Bronchial epithelial cell (primary cell): ENCODE measurements at places on chromosomes 7 and 10.

DNA sequence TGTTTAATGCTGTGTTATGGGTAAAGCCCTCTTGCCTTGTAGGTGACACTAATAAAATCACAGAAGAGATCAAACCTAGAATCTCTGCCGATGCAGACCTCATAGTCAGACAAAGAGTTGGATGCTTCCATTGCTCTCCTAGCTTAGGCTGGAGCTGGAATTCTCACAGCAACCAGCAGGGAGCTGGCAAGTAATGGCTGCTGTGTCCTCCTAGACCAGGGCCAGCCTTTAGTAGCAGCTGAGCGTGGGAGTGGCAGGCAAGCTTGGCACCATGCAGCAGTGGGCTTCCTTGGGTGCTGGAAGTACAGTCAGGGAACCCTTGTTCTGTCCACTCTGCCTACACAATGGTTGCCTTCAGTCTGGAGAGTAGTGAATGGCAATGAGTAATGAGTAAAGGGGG is 598.3 kb upstream of the GALNT17 start:
- DNase-seq: no peak

- DNase-seq: no peak
Measured at GRCh38 chr7:32436146-32436928, 53.8 kb downstream of the LSM5 start.

GRCh38 chr7:27998382-27998781 is 182.2 kb downstream of the JAZF1 start:
- DNase-seq: no peak

- peak; percentile 31 for DNase-seq
Measured at GRCh38 chr7:93921607-93922566, at the start of gene GNG11. Gene GNG11 (plus strand): TSS chr7:93921735. CDS start chr7:93922138, 403 bp downstream.

- no peak for DNase-seq
Measured at GRCh38 chr10:43055217-43055616, 21.7 kb upstream of the RET start.

GRCh38 chr10:16497911-16498310 is 23.8 kb downstream of the C1QL3 start:
- DNase-seq: peak; percentile 22

DNA sequence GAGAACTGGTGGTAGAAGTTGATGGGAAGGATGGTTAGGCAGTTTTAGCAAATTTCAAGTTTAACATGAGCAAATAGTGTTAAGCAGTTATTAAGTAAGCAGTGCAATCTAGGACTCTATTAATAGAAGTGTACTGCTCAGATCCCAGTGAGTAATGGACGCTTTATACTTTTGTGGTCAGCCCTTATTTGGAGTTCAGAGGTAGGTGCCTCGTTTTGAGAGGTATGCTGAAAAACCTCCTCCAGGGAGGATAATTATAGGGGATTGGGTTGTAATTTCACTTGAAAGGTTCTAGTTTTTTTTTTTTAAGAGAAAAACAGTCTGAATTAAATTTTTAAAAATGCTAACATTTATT is 33.5 kb upstream of the CCDC7 start:
- peak; percentile 86 for DNase-seq

DNA sequence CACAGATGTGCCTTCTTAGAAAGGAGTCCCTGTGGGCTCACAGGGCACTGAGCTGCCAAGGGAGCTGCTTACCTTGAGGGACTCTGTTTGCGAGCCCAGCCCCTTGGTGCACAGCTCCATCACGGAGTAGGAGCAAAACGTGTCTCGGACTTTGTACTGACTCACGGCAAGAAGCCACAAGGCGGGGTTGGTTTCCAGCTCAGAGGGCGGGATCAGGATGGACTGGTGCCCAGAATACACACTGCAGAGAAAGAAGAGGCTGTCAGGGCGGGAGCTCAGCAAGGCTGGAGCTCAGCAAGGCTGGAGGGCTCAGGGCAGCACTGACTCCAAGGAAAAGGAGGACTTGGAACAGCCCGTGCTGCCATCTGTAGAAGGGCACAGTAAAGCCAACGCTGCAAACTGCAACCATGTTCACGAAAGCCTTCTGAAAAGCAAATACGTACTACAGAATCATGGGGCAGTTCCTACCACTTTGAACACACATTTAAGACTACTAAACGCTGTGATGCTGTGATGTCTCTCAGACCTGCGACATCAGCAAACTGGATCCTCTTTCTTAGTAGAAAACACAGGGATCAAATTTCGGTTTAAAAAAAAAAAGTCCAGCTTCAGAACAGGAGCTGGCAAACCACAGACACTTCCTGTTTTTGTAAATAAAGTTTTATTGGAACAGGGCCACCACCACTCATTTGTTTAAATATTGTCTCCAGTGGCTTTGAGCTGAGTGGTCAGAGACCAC is 194.3 kb downstream of the ZMYND11 start:
- DNase-seq: peak; percentile 90

GRCh38 chr10:121823993-121824463 is 103.8 kb downstream of the ATE1 start:
- DNase-seq: peak; percentile 66

DNA sequence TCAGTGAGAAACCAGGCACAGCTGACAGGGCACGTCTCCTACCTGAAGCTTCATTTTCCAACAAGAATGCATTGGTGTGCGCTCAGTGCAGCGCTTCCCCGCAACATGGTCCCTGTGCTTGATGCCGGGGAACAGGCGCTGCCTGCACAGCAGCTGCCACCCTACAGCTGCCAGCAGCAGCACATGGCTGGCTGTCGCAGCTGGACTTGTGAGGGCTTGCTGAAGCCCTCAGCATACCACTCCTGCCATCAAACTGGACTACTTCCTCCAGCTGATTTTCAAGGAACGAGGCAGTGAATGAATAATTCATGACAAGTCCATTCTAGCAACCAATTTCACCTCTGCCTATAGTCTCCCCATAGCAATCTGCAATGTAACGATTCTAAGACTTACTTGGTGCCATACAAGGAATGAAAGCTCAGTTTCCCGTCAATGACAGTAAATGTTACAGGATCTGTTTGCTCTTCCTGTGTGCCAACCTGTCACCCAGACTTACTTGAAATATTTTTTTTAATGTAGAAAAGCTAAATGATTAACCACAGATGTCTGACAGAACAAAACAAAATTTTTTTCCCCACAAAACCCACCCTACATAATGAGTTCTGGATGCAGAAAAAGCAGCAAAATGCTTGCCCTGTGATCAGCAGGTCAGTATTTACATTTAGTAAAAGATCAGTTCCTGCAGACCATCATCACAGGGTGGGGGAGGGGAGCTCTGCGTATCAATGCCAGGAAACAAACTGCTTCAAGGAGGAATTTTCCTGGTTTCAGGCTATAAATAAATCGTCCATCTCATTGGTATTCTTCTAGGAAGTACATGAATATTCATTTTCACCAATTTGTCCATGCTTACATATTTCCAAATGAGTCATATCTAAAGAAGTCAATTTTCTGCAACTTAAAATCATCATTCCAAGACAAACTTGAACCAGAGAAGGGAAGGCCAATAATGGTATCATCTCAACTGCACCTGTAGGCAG is 140.6 kb downstream of the ALOX5 start:
- DNase-seq: peak; percentile 94

DNA sequence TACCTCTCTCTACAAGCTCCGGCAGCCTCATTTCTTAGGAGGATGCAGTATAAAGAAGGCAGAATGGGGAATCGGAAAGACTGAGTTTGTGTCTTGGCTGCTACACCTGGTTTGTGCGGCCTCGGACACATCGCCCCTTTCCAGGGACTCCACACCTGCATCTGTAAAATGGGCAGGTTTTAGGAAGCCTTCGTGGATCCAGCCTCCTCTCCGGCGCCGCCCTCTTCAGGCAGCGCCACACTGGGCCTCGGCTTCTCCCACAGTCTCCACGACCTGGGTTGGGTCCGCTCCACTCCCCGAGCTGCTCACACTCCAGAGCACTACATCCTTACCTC is 341 bp downstream of the GOT1 start:
- no peak for DNase-seq

DNA sequence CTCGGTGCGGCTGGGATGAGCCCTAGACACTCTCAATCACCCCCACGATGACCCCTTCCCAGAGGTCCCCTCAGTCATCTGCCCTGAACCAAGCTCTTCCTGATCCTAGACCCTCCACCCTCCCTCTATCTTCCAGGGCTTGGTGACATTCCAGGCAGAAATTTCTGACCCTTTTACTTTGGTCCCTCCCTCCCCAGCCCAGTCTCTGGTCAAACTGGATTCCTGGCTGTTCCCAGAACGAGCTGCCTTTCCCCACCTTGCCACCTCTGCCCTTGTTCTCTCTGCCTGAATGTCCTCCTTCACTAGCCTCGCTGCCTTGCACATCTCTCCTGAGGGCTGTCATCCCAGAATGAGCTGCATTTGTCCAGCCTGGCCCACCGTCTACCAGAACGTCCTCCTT is 1.3 kb upstream of the CLDN4 start:
- no peak for DNase-seq

DNA sequence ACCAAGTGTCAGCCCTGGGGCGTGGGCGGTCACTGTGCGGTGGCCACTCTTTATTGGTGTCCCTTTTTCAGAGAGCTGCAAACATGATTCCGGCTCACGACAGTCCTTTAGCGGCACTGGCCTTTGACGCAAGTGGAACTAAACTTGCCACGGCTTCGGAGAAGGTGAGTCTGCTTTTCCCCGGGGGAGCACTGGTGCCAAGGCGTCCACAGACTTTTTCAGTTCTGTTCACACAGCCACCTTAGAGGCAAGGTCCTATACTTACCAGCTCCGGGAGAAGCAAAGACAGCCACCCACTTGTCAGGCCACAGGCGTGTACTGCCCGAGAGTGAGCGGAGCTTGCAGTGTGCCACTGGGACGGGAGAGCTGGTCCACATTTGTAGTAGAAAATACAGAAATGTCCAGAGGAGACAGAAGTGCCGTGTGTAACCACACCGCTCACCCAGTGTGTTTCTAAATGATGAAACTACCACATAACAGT is 27.9 kb downstream of the WIPI2 start:
- no peak for DNase-seq

DNA sequence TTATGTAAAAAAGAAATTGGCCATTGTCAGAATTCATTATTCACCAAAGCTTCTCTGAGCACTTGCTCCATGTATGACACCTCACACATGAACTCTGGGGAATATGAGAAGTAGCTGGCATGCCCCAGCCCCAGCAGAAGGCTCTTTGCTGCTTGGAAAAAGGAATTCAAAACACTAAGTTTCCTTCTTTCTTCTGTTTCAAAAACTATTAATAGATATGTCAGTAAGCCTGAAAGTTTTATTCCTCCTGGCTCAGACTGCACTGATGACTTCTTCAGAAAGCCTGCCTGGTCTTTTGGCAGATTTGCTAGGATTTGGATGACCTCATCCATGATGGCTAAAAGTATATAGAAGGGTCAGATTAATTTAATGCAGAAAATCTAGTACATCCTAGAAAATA is 511.0 kb downstream of the GFRA1 start:
- DNase-seq: no peak

- no peak for DNase-seq
Measured at GRCh38 chr10:8731121-8732095, 676.9 kb downstream of the GATA3 start.

- DNase-seq: no peak
Measured at GRCh38 chr7:159102681-159103381, 41.8 kb downstream of the VIPR2 start.

GRCh38 chr10:30847642-30848041 is 184.0 kb downstream of the ZNF438 start:
- no peak for DNase-seq

DNA sequence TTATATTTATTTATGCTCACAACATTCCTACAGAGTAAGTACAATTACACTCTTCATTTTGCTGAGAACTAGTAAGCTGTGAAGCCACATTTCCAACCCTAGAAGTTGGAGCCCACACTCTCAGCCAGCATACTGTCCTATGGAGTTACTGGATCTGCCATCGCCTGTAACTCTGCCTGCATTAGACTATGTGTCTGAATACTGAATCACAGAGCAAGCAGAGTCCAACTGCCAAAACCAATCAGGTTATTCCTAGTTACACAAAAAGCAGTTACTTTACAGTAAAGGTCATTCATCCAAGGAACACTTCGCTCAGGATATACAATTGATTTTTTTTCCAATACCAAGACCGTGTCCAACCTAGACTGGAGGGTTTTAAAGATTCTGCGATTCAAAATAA is 21.5 kb downstream of the CTAGE6 start:
- no peak for DNase-seq

- no peak for DNase-seq
Measured at GRCh38 chr10:128437786-128438345, 311.6 kb upstream of the MKI67 start.

- no peak for DNase-seq
Measured at GRCh38 chr7:36154255-36155212, 1.5 kb downstream of the EEPD1 start.

- DNase-seq: peak; percentile 97
Measured at GRCh38 chr10:70578371-70578947, 24.1 kb downstream of the PRF1 start.

DNA sequence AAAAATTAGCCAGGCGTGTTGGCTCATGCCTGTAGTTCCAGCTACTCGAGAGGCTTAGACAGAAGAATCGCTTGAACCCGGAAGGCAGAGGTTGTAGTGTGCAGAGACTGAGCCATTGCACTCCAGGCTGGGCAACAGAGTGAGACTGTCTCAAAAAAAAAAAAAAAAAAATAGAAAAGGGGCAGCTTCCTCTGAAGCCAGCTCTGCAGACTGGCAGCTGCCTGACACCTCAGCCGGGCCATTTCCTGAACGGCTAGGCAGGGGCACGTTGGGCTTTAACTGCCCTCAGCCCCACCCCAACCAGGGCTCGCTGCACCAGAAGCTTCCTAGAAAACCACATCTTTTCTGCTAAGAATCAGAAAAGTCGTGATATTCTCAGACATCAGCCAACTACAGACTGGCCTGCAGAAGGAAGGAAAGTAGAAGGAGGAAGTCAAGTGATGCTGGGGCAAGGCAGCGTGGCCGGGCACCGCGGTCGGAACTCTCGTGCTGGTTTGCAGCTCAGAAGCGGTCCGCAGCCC is 38.0 kb downstream of the PRKAG2 start:
- peak; percentile 59 for DNase-seq

- no peak for DNase-seq
Measured at GRCh38 chr10:31771331-31771831, 157.2 kb downstream of the ARHGAP12 start.

DNA sequence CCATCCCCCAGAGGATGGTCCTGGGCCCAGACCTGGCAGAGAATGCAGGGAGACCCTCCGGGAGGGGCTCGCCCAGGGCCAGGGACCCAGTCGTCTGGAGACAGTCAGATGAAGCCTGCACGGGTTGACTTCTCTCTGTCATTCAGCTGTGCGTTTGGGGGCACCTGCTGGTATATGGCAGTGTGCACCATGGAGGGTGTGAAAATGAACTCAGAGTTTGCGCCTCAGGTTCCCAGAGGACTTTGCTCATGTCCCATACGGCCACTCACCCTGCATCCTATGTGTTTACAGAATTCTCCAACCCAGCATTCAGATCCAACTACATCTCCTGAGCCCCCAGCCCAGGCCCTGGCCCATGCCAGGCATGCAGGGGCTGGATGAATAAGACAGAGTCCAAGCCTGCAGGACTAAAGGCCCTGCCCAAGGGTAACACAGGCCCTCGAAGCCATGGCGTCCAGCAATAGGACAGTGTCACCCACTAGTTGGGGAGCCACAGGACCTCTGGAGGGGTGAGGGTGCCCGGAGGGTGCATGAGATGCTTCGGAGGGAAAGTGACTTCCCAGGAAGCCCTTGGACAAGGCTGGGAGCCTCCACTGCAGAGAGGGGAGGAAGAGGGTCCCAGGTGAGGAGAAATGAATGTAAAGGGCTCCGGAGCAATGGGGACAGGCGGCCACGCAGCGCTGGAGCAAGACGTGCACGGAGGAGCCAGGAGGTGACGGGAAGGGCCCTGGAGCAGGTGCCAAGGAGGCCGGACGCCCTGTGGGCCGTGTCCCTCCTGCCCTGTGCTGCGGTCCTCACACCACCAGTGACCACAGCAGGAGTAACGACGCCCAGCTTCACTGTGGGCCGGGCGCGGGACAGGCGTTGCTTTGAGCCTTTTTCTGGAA is 36.3 kb downstream of the CALML3 start:
- DNase-seq: no peak
